ENCODE measurements at places on chromosomes 3 and 15.

GRCh38 chr3:194272221-194272620, 78.9 kb downstream of the CPN2 start:
- no peak for DNase-seq

- DNase-seq, result no peak
These were observed 1.9 kb downstream of the OSBPL10 start for GRCh38 chr3:31979001-31979697.

DNA sequence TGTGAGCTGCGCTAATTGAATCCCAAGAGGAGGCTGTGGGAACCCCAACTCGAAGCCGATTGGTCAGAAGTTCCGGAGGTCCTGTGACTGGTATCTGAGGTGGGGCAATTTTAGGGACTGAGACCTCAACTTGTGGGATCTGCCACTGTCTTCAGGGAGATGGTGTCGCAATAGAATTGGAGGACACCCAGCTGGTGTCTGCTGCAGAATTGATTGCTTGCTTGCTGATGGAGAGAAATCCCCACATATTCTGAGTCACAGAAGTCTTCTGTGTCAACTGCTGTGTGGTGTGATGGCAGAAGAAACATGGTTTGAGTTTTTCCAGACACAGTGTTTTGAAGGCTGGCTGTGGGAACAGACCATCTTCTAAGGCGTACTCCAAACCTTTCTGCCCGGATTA, 99.7 kb upstream of the PLXNA1 start:
- DNase-seq, result no peak

GRCh38 chr3:146780251-146780650, 175.1 kb upstream of the PLSCR5 start:
- DNase-seq, result no peak
